ENCODE measurements at places on chromosomes 12 and 14. TPM values are rescaled to one million over a fixed set of nuclear protein-coding genes. Genes with fewer than 3 reads are reported as not detected.

TPPP2 gene
- total RNA-seq = not detected

AMIGO2 gene
- total RNA-seq = 27.0 TPM

ETV6 gene
- 89.1 TPM for total RNA-seq

BMAL2 gene
- 68.2 TPM for total RNA-seq

TMEM132D gene
- not detected for total RNA-seq

MGP gene
- total RNA-seq = not detected

CCDC197 gene
- total RNA-seq = not detected

GRCh38 chr14:100376751-100377171 lies 53.6 kb downstream of the SLC25A47 start:
- peak; percentile 53 for DNase-seq

GRCh38 chr14:39734306-39734705 lies 302.1 kb upstream of the FBXO33 start:
- DNase-seq = no peak

DNA sequence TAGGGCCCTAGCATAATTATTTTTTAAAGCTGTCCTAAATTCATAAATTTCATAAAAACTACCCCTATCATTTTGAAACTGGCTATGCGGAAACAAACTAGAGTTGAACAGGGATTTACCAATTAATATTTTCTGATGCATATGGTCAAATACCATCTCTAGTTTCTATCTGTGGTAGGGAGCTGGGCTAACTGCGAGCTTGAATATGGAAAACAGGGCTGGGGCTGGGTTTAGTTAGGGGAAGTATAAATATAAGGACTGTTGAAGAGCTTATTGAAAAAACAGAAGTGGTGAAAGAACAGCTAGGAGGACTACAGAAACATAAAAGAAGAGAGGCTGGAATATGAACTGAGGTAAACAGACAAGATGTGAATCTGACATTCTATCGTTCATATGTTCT lies 91.8 kb downstream of the SLC38A1 start:
- DNase-seq = no peak

GRCh38 chr12:62679608-62680007 lies 213.0 kb downstream of the MON2 start:
- no peak for DNase-seq

- no peak for DNase-seq
Observed at GRCh38 chr12:57416039-57416996, 14.5 kb downstream of the R3HDM2 start.

DNA sequence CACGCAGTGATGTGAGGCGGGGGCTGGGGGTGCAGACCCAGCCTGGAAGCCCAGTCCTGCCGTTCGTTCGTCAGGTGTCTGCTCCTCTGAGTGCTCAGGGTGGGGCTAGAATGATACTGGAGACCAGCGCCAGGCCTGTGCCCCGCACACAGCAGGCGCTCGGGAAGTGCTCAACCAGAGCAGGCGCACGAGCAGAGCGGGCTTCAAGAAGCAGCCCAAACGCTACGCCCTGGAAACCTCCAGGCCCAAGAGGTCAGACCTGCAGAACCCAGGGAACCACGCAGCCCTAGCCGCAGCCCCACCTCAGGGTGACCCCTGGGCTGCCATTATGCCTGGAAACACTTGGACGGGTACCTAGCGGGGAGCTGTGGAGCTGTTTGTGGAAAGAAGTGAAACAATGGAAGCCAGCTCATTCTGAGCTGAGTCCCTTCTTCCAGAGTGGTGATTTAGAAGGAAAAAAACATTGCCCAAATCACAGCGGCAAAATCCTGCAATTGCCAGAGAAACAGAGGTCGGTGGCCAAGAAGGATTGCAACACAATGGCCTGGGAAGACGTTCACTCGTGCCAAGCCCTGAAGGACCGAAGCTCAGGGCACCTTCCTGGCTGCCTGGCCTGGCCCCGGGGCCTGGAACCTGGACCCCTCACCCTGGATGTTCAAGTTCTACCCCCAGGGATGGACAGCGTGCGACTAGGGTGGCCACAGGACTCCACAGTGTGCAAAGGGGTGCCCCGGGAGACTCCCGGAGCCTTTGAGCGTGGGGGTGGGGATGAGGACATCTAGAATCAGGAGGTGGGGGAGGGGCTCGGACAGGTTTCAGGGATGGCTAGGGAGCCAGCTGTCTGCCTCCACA lies 40.4 kb upstream of the DIO3 start:
- DNase-seq = no peak

DNA sequence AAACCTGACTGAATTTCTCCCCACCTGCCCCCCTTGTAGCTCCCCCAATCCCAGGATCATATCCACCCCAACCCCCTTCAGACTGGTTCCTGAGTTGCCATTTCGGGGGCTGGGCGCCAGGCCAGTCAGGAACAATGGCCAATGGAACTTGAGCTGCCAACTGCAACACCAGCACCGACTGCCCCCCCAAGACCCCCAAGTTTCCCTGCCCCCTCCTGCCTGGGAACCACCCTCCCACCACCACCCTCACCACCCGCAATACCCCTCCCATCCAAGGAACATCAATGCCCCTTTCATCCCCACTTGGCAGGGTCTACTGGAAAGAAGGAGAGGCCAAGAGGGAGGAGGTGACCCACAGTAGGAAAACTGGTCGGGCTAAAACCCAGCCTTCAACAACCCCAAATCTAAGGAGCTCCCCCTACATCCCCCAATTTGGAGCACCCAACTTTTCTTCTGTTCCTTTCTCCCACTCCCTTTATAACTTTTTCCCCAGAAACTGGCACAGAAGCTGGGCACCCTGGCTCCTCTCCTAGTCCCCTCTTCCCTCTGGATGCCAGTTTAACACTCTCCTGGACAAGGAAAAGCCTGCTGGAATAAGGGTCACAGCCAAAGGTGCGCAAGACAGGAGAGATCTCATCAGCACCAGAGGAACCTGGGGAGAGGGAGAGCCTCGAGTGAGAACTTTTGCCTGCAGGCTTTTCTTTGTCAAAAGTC lies 1.6 kb upstream of the NDRG2 start:
- no peak for DNase-seq

DNA sequence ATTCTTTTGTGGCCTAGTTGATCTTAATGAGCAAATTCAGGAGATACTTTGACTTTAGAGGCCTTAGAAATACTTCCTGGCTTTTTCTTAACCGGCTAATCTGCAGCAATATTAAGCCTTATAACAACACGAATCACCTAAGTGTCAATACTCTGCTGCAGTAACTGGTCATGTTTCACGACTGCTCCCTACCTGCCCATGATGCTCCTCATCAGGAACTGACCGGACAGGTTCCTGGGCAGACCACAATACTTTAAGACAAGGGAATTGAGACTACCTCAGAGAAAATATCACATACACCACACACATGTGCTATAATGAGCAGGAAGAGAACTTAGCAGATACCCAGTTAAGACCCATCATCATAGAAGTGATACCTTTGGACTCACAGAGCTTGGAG lies 211.9 kb upstream of the BMP4 start:
- DNase-seq = peak; percentile 54

- no peak for DNase-seq
Observed at GRCh38 chr12:62805517-62805916, 129.4 kb downstream of the PPM1H start.

DNA sequence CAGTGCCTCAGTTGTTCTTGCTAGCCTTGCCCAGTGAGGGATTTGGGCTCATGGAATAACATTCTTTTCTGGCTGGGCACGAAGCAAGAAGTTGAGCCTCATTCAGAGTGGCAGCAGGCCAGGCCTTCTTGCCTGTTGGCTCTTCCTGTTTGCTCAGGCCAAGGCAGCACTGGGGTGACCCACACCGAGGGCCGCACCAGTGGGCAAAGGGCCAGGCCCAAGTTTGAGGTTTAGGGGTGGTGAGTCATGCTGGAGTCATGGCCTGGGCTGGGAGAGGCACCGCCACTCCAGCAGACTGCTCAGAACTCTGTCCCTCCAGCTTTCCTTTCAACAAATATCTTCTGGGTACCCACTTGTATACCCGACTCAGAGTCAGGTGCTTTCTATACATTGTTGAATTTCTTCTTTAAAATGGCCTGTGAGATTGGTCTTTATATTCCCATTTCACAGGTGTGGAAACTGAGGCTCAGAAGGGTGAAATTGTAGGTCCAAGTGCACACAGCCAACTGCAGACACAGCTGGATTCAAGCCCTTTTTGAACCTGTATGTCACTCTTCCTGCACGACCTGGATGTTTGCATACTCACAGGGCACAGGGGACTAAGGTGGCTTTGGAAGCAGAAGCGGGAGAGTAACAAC lies 279.4 kb downstream of the FOXN3 start:
- DNase-seq = peak; percentile 92
